ENCODE measurements at places on chromosomes 2 and 18.

DNA sequence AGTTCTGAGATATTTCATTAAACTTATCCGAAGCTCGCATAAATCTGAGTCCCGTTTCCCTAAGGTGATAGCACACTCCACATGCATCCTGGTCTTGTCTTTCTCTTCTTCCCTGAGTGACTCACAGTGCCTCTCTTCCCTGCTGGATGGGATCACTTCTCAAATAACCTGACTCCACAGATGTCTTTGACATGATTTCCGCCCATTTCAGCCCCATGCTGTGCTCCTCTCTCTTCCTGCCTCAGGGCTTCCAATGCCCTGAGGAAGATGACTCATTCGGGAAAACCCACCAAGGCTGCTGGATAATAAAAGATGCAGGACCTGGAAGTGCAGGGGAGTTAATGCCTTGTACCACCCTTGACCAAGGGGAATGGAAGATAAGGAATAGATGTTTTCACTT is 441.7 kb upstream of the SOX11 start:
- no peak for DNase-seq

DNA sequence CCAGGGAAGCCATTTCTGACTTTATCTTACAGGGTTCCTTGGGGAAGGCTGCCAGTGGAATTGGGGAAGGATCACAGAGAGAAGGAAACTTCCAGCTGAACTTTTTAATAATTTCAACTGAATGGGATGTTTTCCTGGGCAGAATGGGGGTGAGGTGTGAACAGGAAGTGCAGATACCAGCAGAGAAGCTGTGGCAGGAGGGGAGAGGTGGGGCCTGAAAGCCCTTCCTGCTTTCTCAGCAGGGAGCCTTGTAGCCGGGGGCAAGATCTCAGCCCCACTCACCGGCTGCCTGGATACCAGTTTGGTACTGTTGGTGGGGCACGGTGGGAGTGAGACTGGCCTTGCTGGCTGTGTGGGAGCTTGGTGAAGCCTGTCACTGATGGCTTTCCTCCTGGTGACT is 170.5 kb downstream of the ZBTB7C start:
- no peak for DNase-seq

DNA sequence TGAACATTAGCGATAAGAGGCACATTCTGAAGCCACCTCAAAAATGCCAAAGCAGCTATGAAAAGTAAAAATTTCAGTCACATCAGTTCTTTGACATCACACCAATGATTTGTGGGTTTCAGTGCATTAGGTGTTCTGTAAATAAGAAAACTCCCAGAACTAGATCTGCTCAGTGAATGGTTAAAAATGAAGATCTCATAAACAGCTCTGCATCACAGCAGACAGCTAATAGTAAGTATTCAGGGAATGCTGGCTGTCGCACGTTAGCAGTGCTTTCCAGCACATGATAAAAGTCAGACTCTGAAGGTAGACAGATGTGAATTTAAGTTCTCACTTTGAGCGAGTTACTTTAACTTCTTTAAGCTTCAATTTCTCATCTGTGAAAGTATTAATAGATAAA is 154.9 kb downstream of the SATB2 start:
- DNase-seq = no peak

- no peak for DNase-seq
Measured at GRCh38 chr2:128753800-128754199, 435.1 kb upstream of the HS6ST1 start.

DNA sequence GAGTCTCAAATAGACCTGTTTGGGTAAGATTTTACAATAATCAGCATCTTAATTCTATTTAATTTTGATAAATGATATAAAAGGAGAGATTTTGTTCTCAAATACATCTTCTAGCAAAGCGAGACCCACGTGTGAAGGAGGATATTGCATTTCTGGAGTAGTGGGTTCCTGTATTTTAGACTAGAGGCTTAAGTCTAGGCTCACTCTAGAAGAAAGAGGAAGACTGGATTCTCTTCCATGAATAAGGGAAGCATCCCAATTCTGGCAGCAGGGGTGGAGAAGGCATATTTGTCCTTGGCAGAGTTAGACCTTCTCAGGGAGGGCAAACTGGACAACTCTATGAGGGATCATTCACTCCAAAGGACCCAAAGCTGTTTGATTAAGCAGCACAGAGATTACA is 11.3 kb upstream of the FAM228A start:
- no peak for DNase-seq

GRCh38 chr2:105142239-105142638 is 99.3 kb upstream of the GPR45 start:
- DNase-seq = no peak

GRCh38 chr18:68234676-68235075 is 480.2 kb downstream of the TMX3 start:
- DNase-seq = no peak

GRCh38 chr2:112727276-112728028 is 6.6 kb downstream of the NT5DC4 start:
- DNase-seq = no peak

DNA sequence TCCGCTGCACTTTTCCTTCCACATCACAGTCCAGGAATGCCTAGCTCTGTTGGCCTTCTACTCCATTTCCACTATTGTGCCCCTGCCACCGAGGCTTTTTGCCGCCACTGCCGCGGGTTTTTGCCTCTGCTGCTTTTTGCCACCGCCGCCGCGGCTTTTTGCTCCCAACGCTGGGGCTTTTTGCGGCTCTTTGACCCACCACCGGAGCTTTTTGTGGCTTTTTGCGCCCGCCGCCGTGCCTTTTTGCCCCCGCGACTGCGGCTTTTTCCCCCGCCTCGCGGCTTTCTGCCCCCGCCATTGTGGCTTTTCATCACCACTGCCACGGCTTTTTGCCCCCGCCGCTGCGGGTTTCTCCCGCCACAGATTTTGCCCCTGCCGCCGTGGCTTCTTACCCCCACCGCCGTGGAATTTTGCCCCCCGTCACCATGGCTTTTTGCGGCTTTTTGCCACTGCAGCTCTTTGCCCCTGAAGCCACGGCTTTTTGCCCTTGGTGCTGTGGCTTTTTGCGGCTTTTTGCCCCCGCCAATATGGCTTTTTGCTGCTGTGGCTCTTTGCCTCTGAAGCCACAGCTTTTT is 2798.7 kb upstream of the TEKT4 start:
- DNase-seq = no peak

DNA sequence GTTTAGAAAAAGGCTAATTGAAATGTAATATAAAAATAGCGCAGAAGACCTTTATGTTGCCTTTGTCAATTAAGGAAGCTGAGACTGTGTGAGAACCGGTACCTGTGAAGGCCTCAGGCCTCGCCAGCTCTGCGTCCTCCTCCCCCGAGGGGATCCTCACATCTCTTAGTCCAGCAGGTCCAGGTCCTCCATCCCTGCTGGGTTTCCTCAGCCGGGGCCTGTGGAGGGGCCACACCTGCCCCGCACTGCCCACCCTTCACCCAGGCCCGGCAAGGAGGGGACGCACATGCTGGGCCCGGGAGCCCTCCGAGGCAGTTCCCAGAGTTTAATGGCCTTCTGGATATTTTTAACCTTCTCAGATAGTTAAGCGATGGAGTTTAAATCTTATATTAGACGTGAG is 3.5 kb downstream of the KCNG2 start:
- DNase-seq = no peak

DNA sequence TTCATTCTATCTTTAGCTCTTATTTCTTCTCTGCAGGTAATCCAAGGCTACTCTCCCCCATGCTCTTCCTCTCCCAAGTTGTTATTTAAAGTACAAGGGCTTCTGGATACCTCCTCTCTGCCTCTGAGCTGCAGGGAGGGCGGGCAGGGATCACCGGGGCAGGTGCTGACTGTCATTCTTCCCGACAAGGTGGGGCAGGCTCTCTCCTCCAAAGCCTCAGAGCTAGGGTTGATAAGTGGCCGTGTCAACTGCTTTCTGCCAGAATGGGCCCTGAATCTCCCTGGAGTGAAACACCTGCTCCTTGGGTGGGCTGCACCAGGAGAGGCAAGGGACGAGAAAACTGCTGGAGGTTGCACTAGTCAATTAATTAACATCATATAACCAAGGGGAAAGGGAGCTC is 250.3 kb downstream of the SLC4A3 start:
- no peak for DNase-seq

DNA sequence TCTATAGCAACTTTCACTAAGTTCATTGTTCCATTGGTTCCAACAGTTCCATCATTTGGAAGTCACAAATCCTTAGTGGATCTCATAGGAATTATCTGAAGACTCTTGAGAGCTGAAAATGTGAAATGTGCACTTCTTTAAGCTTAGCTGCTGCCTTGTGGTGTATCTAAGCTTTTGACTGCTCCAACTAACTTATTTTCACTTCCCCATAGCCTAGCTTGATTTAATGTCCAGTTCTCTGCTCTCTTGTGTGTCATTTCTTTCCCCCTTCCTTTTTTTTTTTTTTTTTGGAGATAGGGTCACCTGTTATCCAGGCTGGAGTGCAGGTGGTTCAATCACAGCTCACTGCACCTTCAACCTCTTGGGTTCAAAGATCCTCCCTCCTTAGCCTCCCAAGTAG is 34.9 kb upstream of the CD302 start:
- DNase-seq = no peak

- no peak for DNase-seq
Measured at GRCh38 chr18:77528872-77529271, 279.2 kb downstream of the GALR1 start.

GRCh38 chr2:3759331-3759730 is 56.0 kb downstream of the DCDC2C start:
- no peak for DNase-seq

GRCh38 chr2:202771741-202772460 is 99.7 kb downstream of the ICA1L start:
- no peak for DNase-seq
